ENCODE measurements at places on chromosomes 4 and X. TPM values are rescaled to one million over a fixed set of nuclear protein-coding genes. Genes with fewer than 3 reads are reported as not detected.
A peak's percentile ranks its signal among the peaks of the same experiment; 100 is the strongest.

The SYTL4 gene
- total RNA-seq: 7.1 TPM

The MAGEB17 gene
- total RNA-seq: not detected

The AVPR2 gene
- total RNA-seq: 1.4 TPM

- DNase-seq: no peak
These were observed 278.8 kb upstream of the RPS6KA3 start for GRCh38 chrX:20545538-20545937.

DNA sequence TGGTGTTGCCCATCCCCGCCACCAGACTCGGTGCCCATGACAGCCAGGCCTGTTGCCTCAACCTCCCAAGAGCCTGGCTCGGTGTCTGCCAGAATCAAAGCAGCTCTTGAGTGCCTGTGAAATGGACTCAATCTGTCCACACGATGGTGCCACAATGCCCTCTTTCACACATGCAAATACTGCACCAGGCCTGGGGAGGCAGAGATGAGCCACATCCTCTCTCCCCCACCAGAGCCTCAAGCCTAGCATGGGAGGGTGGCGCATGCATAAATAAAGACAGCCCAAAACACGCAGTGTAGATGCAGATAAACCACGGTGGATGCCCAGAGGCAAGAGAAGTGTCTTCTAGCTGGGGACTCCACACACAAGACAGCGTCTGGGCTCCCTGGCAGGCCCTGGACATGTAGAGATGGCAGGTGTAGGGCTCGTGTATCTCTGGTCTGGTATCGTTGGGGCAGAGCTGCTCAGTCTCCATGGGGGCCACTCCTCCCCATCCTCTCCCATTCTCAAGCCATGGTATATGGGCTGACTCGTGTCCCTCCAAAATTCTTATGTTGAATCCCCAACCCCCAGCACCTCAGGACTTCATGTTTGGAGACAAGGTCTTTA lies 65.6 kb downstream of the JAKMIP1 start:
- peak; percentile 72 for DNase-seq

DNA sequence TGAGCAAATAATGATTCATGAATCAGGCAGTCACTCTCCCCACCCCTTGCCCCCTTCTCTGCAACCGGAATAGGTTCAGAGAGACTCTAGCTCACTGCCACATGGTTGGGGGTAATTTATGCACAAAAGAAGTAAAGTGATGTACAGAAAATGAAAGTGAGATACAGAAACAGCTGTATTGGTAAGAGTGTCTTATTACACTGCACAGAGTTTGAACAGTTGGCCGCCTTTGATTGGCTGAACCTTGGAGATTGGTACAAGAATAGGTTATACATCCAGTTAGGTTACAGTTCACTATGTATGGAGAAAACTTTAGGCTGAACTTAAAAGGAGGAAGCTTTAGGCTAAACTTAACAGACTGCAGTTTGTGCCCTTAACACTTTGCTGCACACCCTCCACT lies 34.6 kb upstream of the DIAPH2 start:
- DNase-seq: no peak

GRCh38 chrX:72269671-72270251 lies 7.3 kb downstream of the RPS4X start:
- no peak for DNase-seq

- DNase-seq: peak; percentile 40
These were observed 84.5 kb downstream of the ACOX3 start for GRCh38 chr4:8355864-8356565.

Data from posterior vena cava (tissue), 2 donors.